ENCODE measurements at places on chromosomes 4 and X.

DNA sequence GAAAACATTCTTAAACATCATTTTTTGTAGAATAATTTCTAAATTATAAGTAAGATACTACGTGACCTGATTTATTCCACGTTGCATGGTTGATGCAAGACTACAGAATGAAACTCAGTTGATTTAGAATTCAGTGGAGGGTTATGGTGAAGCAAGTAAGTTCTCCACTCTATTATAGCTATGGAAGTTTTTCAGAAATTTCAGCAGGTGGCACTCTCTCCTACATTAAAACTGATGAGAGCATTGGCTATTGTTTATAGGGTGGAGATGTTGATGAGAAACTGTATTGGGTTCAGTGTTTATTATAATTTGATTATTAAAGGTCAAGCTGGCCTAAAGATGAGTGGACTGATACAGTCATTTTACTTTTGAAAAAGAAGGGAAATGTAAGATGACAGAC is 88.0 kb downstream of the FNIP2 start:
- DNase-seq = no peak

- no peak for DNase-seq
Observed at GRCh38 chrX:124476562-124476961, 130.2 kb downstream of the SH2D1A start.

GRCh38 chr4:145739845-145740244 is 59.9 kb downstream of the C4orf51 start:
- no peak for DNase-seq

- DNase-seq = no peak
Observed at GRCh38 chrX:150972450-150972849, 10.7 kb upstream of the HMGB3 start.

DNA sequence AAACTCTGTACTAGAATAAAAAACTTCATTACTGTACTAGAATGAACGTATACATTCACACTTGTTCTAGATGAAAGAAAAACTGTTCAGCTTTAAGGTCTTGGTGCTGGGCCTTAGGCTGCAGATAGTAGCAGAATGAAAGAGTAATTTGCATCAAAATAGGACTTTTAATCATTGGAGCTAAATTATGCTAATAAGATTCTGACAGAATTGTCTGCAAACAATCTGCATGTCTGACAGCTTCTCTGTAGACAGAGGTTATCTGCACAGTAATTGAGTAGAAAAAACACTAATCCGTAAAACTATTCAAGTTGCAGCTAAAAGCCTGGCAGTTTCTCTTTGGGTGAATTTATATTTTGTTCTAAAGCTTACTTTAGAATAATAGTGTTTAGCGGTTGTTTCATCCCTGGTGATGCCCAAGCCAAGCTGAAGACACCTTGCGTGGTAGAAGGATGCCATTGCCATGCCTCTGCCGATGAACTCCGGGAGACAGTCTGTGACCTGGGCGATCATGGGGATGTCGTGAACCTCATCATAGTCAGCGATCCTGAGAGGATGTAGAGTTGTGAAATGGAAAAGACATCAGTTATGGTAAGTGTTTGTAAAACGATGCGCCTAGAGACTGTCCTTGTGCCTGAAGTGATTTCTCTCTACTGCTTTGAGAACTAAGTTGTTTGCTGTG is 25.3 kb downstream of the LRP2BP start:
- DNase-seq = no peak

DNA sequence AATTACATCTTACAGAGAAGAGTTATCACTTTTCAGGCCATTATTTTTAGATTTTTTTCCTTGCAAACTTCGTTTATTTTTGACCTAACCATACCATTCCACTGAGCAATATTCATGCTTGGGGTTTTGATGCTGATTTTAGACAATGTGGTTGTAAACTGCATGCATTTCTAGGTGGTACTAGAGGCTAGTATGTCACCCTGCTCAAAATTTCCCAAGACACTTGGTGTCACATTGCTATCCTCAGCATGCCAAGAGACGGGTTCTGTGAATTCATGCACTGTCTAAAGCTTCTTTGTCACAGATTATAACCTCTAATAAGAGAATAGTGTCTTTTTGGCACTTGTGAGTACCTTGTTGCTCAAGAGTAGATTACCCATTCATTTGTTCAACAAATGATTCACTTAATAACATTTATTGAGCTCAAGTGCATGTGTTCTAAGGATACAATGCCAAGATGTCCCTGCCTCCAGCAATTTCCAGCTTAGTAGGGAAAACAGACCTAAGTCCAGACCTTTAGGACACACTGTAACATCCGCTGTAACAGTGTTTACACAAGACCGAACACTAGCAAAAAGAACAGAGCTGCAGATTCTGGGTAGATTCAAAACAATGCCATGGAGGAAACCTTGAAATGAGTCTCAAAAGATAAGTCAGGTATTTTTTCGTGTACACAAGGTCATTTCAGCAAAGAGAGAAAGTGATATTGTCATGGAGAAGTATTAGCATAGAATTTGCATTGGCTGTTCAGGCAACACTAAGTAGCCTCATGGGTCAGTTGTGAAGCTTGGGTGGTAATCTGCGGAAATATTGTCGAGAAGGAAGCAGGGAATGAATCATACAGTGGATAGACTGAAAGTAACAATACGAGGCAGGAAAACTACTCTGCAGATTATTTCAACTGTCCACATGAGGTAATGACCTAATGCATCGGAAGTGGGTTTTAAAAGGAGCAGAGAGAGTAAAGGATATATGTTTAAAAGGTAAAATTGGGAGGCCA is 515.1 kb upstream of the ZFP42 start:
- no peak for DNase-seq

DNA sequence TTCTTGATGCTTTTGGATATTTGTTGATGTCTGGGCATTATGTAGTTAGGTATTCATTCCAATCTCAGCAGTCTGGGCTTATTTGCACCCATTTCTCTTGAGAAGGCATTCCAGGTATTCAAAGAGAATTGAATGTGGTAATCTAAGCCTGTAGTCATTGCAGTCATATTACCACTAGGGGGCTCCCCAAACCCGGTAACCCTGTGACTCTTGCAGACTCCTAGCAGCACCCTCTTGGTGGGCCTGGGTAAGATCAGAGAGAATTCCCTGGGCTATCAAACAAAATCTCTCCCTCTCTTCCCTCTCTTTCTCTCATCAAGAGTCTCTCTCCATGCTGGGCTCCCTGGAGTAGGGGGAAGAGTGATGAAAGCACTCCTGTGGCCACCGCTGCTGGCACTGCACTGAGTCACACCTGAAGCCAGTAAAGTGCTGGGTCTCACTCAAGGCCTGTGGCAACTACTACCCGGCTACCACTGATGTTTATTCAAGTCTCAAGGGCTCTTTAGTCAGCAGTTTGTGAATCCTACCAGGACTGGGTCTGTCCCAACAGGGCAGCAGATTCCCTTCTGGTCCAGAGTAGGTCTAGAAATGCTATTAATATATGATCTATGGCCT is 187.7 kb upstream of the NUDT10 start:
- no peak for DNase-seq

GRCh38 chr4:6381571-6382123 is 90.8 kb downstream of the PPP2R2C start:
- no peak for DNase-seq

- DNase-seq = no peak
Observed at GRCh38 chr4:147740176-147740575, 8.3 kb downstream of the ARHGAP10 start.

GRCh38 chr4:2925931-2926860 is 37.0 kb downstream of the NOP14 start:
- no peak for DNase-seq

DNA sequence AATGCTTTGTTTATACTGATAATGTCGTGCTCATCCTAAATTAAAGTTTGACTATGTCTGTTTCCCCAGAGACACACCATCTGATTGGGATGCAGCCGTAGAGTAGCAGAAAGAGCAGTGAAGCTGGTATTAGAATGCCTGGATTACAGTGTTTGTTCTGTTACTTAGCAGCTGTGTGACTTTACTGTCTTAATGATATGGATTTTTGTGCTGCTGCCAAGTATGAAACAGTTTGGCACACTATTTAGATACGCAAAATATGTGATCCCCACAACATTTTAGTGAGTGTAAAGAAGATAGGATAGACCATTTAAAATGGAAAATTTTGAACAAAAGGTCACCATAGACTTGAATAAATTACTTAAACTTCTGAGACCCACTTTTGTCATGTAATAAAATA is 1.2 kb upstream of the CHIC1 start:
- no peak for DNase-seq

DNA sequence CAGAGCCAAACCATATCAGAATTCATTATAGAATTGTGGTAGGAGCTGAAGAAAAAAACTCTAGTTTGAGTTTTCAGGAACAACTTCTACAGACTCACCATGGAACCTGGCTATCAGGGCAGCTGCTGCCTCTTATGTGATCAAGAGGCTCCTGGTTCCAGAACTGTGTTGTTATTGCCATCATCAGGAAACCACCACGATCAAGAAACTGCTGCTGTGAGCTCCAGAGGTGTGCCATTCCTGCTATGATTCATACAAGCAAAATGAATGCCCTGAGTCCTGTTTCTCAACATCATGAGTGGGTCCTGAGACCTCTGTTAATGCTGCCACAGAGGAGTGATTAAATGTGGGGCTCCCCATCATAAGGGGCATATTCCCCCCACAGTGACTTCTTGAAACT is 43.7 kb downstream of the TASL start:
- DNase-seq = no peak

DNA sequence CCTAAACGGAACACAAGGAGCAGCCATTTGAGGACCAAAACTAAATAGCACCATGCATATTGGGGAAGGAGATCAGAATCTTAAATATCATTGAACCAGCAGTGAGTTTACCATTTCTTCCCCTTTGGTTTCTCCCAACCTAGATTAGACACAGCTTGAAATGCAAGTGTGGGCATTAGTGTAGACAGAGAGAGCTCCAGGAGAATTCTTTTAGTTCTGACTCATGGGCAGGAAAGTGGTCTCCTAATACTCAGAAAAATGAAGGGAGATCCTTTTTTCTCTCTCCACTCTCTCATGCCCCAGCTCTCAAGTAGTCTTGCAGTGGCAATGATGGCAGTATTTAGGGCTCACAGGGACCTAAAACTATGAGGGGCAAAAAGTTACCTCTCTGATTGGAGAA is 567.9 kb downstream of the INPP4B start:
- no peak for DNase-seq

All from epithelial cell of prostate (primary cell).